Right cardiac atrium (tissue), 5 donors: ENCODE measurements at places on chromosomes 13 and 19. TPM values are rescaled to one million over a fixed set of nuclear protein-coding genes. Genes with fewer than 3 reads are reported as not detected.

GPC6 gene
- 6.4 TPM for total RNA-seq

DZIP1 gene
- 5.0 TPM for total RNA-seq

WDFY2 gene
- total RNA-seq: 7.9 TPM

PRKCG gene
- not detected for total RNA-seq

GARIN5A gene
- 2.3 TPM for total RNA-seq

ZNF8 gene
- total RNA-seq: 5.4 TPM

ZNF560 gene
- not detected for total RNA-seq

NUMBL gene
- total RNA-seq: 21.8 TPM

DNA sequence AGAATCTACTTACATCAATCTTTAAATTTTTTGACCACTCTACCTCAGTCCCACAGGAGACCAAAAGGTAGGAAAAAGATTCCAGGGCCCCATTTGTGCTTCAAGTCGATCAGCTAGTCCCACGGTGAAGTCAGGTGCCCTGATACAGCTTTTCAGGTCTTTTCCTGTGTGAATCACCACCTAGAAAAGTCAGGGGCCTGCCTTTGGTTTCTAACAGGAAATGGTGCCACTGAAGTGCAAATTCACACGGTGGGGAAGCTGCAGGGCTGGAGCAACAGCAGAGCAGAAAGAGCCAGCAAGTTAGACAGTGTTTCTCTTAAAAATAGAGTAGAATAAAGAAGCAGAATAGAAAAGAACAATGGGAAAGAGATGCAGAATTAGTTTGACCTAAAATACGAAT lies 107.5 kb downstream of the KLF12 start:
- peak; percentile 44 for DNase-seq

GRCh38 chr13:23673354-23673753 lies 103.1 kb downstream of the TNFRSF19 start:
- no peak for DNase-seq

DNA sequence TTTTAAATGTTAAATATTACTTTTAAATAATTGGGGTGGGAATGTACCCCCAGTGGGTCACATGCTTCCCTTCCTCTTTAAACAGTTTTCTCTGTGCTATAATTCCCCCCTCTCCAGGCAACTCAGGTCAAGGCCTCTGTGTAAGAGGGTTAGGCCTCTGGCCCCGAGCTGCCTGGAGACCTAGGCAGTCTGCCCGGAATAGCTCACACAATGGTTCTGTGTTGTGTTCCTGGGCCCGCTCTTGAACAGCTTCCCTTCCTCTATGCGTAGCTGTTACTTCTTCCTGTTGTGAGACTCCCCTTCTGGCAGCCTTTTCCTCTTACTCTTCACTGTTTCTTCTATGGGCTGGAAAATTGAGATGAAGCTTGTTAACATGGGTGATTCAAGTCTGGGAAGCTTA lies 14.8 kb upstream of the ZNF492 start:
- peak; percentile 83 for DNase-seq

DNA sequence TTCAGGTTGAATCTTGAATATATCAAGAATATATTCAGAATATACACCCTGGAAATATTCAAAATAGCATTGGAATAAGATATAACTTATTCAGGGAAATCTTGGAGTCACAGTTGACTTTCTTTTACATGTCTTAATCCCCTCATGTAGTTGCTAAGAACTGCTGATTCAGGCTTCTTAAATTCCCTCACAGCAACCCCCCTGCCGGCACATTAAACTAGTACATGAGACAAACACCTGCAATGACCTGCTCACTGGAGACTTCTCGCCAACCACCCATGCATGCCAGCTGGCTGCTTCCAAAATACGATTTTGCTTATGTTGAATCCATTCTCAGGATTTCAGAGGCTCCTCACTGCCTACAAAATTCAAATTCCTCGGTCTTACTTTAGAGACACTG lies 997.1 kb downstream of the EFNB2 start:
- DNase-seq: no peak

DNA sequence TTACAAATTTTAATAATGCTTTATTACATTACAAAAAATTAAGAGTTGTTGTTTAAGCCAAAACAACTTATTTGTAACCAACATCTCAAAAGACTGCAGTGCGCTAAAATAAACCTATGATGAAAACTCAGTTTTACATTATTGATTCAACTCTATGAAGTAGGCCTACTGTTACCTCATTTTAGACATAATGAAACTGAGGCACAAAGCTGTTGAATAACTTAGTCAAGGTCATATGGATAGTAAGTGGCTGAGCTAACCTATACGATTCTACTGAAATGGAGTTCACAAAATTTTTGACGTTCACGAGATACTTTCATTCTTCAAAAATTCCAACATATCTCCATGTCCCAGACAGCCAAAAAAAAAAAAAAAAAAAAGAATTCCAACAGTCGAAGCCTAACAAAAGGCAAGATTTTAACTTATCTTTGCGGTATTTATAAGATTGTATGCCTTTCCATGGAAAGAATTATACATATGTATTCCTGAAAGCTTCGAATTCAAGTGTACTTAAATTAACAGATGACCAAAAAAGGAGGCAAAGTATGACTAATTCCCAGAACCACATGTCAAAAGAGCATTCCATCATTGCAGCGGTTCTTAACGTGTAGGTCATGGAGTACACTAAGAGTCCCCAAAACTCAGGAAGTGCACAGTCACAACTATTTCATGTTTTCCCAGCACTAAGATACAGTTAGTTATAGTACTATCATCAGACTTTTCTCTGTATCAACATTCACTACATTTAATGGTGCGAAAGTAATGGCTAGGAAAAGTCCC lies 69.4 kb downstream of the PSPC1 start:
- DNase-seq: no peak

GRCh38 chr19:17942582-17943273 lies 9.9 kb downstream of the CCDC124 start:
- no peak for DNase-seq

- no peak for DNase-seq
These were observed 158.4 kb downstream of the MYO16 start for GRCh38 chr13:108787700-108788414.

DNA sequence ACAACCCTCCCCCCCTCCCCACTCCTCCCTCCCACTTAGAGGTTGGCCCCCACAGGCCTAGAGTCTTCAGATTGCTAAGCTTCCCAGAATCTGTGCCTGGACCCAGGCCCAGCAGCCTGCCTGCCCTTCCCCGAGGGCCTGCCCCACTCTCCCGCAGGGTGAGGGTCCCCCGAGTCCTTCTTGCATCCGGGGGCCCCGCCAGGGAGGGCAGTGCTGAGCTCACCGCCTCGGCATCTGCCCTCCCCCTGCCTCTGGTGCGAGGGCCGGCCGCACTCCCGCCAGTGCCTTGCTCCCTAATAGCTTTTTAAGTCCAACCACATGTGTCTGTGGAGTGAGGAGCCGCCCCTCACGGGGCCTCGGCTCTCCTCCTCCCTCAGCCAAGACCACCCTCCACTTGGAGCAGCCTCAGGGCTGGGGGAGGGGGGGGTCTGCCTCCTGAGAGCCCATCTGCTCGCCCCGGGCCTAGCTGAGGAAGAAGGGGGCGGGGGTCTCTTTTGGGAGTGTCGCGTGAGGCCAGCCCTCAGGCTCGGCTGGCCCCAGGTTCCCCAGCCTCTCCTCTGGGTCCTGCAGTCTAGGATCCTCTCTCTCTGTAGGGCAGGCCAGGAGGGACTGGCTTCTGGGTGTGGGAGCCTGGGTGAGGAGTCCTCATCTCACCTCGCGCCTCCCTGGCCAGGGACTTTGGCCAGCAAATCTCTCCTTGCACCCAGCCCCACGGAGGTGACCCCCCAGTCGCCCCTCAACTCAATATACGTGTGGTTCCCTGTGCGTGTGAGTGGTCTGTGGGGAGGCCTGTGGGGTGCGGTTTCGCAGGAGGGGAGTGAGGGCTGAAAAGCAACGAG lies 47.2 kb downstream of the LYL1 start:
- peak; percentile 95 for DNase-seq

- no peak for DNase-seq
These were observed 1829.0 kb upstream of the MIR17HG start for GRCh38 chr13:89518289-89519077.

- peak; percentile 37 for DNase-seq
These were observed 844.9 kb downstream of the OLFM4 start for GRCh38 chr13:53873558-53873957.

GRCh38 chr19:41960973-41961372 lies 1.9 kb upstream of the RABAC1 start:
- DNase-seq: no peak

DNA sequence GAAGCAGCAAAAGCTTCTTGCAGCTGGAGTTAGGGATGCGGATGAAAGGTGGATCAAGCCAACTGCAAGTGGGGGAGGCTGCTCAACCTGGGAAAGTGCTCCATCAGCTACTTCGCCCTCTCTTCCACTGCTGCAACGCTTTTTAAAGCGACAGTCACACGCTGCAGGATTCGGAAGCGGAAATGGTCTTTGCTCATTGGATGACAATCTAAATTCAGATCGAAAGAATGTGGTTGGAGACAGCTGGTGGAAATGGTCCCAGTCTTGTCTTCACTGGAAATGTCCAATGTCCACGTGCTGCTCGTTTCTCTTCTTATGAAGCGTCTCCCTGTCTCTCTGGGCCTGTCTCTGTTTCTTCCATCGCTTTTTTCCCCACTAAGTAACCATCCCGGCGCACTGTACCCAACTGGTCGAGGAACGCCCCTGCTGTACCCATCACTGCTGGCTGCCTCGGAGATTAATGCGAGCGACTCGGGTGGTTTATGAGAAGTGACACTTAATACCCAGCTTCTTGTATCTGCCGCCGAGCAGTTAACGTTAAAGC lies 2.1 kb upstream of the FGF9 start:
- DNase-seq: no peak

- DNase-seq: no peak
These were observed 162.5 kb upstream of the TSHZ3 start for GRCh38 chr19:31511696-31512095.

- no peak for DNase-seq
These were observed 24.6 kb downstream of the HPN start for GRCh38 chr19:35066121-35066520.

DNA sequence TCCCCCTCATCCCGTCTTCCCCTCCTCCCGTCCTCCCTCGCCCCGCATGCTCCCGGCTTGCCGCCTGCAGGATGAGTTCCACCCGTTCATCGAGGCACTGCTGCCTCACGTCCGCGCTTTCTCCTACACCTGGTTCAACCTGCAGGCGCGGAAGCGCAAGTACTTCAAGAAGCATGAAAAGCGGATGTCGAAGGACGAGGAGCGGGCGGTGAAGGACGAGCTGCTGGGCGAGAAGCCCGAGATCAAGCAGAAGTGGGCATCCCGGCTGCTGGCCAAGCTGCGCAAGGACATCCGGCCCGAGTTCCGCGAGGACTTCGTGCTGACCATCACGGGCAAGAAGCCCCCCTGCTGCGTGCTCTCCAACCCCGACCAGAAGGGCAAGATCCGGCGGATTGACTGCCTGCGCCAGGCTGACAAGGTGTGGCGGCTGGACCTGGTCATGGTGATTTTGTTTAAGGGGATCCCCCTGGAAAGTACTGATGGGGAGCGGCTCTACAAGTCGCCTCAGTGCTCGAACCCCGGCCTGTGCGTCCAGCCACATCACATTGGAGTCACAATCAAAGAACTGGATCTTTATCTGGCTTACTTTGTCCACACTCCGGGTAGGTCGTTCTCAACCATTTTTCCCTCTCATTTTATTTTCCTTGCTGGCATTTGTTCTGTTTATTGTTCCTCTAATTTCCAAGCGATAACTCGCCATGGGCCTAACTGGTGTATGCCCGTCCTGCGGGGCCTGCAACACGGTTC lies 29.8 kb downstream of the NFIX start:
- DNase-seq: no peak

DNA sequence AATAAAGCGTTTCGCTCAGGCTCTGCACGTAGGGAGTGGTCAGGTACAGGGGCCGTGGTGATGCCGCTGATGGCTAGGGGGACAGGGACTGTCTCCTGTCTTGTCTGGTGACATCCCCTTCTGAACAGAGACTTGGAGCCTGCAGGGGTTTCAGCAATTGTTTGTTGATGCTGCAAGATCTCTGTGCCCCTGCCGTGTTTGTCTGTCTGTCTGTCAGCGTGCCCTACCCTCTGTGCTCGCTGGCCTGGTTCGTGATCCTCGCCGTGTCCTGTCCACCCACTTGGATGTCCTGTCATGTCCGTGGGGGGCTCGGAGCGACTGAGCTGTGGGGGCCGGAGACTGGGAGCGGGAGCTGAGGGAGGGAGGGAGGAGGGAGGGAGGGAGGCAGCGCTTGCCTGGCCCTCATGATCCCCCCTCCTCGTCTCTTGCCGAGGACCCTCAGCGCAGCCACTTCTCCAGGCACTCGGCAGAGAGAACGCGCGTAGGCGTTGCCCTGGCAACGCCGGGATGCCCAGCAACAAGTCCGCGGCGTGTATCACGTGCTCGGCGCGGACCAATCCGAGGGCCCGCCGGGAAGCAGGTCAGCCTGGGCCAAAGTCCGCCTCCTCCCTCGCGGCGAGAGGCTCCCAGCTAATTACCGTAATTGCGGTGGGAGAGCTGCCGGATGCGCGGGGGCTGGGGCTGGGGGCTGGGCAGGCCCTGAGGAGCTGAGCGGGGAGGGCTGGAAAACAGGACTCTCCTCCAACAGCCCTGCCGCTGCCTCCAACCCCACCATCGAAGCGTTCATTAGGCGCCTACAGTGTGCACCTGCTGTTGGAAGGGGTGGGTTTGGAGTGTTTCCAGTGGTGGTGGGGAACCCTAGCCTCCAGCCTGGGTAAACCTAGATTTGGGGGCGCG lies 31.9 kb upstream of the FEM1A start:
- peak; percentile 96 for DNase-seq

DNA sequence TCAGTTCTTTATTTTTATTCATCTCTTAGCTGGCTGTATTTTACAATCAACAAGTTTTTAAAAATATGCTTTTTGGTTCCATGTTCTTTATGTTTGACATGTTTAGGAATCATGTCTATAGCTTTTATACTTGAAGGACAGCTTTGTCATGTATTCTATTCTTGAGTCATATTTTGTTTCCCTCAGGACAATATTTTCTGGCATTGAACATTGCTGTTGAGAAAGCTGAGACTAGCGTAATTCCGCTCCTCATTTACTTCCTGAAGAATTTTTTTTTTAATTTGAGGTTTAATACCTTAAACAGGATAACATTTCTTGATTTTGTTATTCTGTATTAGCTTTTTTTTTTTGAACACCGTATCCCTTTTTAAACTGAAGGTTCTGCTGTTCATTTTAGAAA lies 53.2 kb downstream of the RB1 start:
- no peak for DNase-seq

GRCh38 chr19:55563261-55563690 lies 17.4 kb downstream of the ZNF579 start:
- DNase-seq: peak; percentile 83

GRCh38 chr13:23516190-23516589 lies 54.0 kb upstream of the TNFRSF19 start:
- DNase-seq: no peak

DNA sequence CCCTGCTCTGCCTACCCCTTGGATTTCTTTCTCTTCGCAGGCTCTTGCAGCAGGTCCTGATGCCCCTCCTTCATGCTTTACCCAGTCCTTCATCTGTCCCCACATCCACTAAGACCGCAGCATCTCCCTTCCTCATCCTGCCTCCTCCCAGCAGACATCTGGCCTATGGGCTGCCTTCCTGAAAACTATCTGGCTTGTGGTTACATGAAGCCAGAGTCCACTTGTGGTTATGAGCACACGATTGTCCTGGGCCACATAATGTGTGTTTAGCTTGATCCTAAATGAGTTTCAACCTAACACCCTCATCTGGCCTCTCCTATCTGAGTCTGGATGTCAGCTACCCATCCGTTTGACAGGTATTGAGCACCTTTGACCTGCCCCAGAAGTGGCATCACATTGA lies 5.5 kb upstream of the ZNF175 start:
- no peak for DNase-seq

- DNase-seq: no peak
These were observed 11.9 kb downstream of the ELAVL1 start for GRCh38 chr19:7993560-7993959.
